Chondrocyte (in vitro differentiated cells): ENCODE measurements at places on chromosomes 3 and 15. TPM values are rescaled to one million over a fixed set of nuclear protein-coding genes. Genes with fewer than 3 reads are reported as not detected.

GRCh38 chr3:34070831-34071585 is 272.6 kb downstream of the PDCD6IP start:
- no peak for DNase-seq
- H3K27ac ChIP-seq = no peak overlapping the region
- H3K36me3 ChIP-seq = no peaks in the 10 kb centered on the region
- H3K4me1 ChIP-seq = no peaks in the 10 kb centered on the region

DNA sequence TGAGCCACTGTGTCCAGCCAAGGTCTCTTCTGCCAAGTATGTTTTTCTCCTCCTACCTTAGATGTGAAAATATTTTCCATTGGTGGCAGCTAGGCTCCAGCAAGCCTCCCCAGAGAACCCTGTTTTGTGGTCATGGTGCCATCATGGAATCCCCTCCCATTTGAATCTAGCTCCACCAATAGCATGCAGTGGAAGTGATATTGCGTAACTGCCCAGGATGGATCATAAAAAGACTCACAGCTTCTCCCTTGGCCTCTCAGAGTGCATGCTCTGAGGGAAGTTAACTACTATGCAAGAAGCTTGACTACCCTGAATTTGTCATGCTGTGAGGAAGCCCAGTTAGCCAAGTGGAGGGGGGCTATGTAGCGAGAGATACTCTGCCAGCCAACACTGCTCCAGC is 27.5 kb downstream of the CRYGS start:
- peaks cover 68% of the 10 kb centered on the region for H3K27me3 ChIP-seq
- no peak overlapping the region for H3K27ac ChIP-seq
- H3K36me3 ChIP-seq = no peaks in the 10 kb centered on the region
- no peak for DNase-seq
- H3K4me3 ChIP-seq = no peak overlapping the region

DNA sequence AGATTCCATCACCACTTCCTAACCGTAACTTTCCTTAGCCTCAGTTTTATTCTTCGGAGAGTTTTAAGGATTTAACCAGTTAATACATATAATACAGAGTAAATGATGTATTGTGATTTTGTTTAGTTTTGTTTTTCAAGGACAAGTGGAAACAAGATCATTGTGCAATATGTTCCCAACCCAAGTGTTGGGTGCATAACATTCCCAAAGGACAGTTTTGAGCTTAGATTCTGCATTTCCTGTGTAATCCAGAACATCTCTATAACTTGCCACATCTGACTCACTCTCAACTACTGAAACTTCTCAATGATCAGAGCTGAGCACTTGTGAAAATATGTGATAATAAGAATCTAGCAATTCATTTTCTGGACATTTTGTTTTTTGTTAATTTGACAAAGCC is 466.1 kb upstream of the PPP2R3A start:
- H3K27ac ChIP-seq = no peak overlapping the region
- no peak overlapping the region for H3K4me3 ChIP-seq
- H3K36me3 ChIP-seq = no peaks in the 10 kb centered on the region
- no peak for DNase-seq

GRCh38 chr3:191355406-191355805 is 25.1 kb upstream of the UTS2B start:
- no peak for DNase-seq
- no peak overlapping the region for H3K4me3 ChIP-seq
- peaks cover 44% of the 10 kb centered on the region for H3K4me1 ChIP-seq
- H3K36me3 ChIP-seq = peaks cover 11% of the 10 kb centered on the region
- no peaks in the 10 kb centered on the region for H3K27me3 ChIP-seq

DNA sequence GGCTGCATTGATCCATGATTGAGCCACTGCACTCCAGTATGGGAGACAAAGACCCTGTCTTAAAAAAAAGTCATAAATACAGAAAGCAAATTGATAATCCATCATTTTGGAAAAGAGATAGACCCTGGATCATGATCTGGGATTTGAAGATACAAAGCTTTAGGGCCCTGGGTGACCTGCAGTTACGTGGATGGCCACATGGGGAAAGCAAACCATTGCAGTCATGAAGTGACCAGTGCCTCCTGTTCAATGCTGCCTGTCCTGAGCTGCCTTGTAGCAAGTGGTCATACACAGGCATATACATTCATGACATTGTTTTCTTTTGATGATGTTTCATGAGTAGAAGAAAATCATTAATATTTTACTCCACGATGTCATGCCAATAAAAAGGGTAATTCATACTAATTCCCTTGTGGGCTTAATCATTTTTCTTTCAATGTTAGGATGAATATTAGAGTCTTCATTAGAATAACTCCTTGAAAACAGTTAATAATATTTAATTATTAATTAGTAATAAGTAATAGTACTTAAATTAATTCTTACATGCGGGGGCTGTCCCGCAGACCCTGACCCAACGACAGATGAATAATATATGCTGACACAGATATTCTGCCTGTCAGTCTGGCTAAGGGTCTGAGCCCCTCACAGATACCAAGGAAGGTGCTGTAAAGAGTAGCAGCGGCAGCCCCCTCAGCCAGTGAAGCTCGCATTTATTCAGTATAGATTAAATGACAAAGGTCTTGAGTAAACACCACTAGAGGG is 109.0 kb upstream of the UNC13C start:
- H3K4me3 ChIP-seq = no peak overlapping the region
- H3K27me3 ChIP-seq = no peaks in the 10 kb centered on the region
- no peaks in the 10 kb centered on the region for H3K4me1 ChIP-seq
- H3K27ac ChIP-seq = no peak overlapping the region
- no peak for DNase-seq

DNA sequence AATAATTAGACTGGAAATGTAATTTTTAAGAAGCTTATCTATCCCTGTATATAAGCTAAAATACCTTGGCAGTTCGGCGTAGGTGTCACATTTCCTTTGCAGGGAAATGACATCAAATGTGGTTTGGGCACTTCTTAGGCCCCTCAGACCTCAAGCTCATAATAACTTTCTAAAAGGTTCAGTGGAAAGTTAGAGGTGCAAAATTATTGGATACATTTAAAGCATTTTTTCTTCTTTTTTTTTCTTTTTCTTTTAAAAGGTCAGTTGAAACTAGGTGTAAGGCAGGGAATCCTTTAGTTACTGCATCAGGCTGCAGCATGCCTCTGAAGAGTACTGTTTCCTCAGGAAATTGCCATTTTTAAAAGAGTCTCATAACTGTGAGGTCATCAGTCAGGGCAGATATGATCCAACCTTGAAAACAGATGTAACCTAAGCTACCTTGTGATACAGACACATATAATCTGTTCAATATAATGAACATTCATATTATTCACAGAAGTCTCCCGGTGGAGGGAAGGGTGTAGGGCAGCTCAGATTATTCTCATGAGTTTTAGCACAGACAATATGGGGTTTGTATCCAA is 4.8 kb downstream of the SACM1L start:
- peaks cover 43% of the 10 kb centered on the region for H3K4me1 ChIP-seq
- DNase-seq = no peak
- no peak overlapping the region for H3K4me3 ChIP-seq
- H3K27ac ChIP-seq = no peak overlapping the region

DNA sequence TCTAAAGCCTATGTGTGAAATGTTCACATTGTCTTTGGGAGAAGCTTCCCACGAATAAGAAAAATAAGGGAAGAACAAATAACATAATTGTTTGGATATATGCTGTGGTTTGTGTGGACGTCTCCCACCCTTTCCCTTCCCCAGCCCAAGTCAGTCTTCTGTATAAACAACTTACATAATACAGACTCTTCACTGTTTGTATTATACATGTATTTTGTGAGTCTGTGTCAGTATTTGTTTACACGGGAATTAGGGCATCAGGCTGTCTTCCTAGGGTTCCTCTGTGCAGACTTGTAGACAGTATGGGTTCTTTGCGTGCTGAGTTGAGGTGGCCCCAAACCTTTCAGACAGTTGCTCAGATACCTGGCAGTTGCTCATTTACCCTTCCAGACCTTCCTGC is 103.4 kb downstream of the IGF1R start:
- no peaks in the 10 kb centered on the region for H3K36me3 ChIP-seq
- H3K4me3 ChIP-seq = no peak overlapping the region
- H3K27me3 ChIP-seq = no peaks in the 10 kb centered on the region
- DNase-seq = no peak
- H3K4me1 ChIP-seq = peaks cover 39% of the 10 kb centered on the region
- no peak overlapping the region for H3K27ac ChIP-seq

- no peaks in the 10 kb centered on the region for H3K4me1 ChIP-seq
- H3K36me3 ChIP-seq = no peaks in the 10 kb centered on the region
- no peak for DNase-seq
- no peak overlapping the region for H3K27ac ChIP-seq
- no peaks in the 10 kb centered on the region for H3K27me3 ChIP-seq
- no peak overlapping the region for H3K4me3 ChIP-seq
Measured at GRCh38 chr15:94582368-94582767, 351.0 kb downstream of the MCTP2 start.

DNA sequence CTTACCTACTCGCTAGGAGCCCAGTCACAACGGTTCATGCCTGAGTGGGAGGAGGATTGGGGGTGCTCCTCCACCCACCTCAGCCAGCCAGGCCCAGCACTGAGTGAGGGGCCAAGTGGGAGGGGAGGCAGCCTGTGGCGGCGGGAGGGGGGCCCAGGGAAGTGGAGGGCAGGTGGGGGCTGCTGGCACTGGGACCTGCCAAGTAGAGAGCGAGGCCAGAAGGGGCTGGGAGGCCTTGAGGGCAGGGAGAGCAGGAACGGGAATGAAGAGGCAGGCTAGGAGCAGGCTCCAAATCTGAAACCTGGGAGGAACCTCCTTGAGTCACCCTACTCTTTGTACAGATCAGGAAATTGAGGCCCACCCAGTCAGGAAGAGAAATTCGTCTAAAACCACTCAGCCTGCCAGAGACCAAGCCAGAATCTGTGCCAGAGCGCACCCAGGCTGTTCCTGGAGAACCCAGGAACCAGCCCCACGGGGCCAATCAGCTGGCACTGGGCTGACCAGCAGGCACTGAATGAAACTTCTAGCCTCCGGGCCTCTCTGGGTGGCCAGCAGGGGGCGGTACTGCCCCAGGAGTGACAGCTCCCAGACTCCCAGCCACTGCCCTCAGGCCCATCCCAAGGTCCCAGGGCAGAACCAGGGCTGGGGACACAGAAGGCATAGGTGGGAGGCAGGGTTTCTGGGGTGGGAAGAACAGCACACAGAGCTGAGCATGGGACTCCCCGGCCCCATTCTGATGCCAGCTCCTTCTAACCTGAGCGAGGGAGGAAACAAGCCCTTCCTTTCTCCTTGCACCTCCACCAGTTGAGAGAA is 14.8 kb upstream of the CYP11A1 start:
- no peaks in the 10 kb centered on the region for H3K36me3 ChIP-seq
- DNase-seq = no peak
- no peaks in the 10 kb centered on the region for H3K27me3 ChIP-seq
- H3K27ac ChIP-seq = no peak overlapping the region
- peaks cover 3% of the 10 kb centered on the region for H3K4me1 ChIP-seq

GRCh38 chr3:114110439-114110838 is 53.9 kb downstream of the QTRT2 start:
- H3K4me3 ChIP-seq = no peak overlapping the region
- H3K4me1 ChIP-seq = no peaks in the 10 kb centered on the region
- no peak overlapping the region for H3K27ac ChIP-seq
- no peak for DNase-seq
- no peaks in the 10 kb centered on the region for H3K36me3 ChIP-seq

GRCh38 chr3:174439331-174440252 is 419.5 kb upstream of the NAALADL2 start:
- H3K4me1 ChIP-seq = peaks cover 24% of the 10 kb centered on the region
- H3K27ac ChIP-seq = peak overlapping the region; percentile 94
- DNase-seq = no peak
- H3K4me3 ChIP-seq = peak overlapping the region; percentile 84
- peaks cover 4% of the 10 kb centered on the region for H3K27me3 ChIP-seq

- H3K36me3 ChIP-seq = peaks cover 2% of the 10 kb centered on the region
- no peak overlapping the region for H3K27ac ChIP-seq
- DNase-seq = no peak
Measured at GRCh38 chr15:27573805-27574485, 525.2 kb downstream of the OCA2 start.

DNA sequence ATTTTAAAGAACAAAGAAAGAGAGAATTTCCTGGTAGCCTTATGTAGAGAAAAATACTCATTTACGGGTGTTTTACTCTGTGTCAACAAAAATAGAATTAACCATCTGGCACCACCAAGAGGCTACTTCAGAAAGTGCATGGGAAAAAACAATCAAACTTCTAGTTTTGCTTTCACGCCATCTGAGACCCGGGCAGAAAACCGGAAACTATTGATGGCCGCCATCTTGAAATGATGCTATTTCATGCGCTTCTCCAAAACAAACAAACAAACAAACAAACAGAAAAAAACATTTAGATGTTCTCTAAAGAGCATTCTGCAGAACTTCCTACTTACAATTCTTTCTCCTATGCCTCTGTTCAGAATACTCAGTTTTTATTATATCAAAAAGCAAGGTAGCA is 49.4 kb upstream of the SYNPR start:
- peaks cover 8% of the 10 kb centered on the region for H3K27me3 ChIP-seq
- H3K4me3 ChIP-seq = no peak overlapping the region
- H3K36me3 ChIP-seq = no peaks in the 10 kb centered on the region

GRCh38 chr3:30864836-30865235 is 29.6 kb downstream of the GADL1 start:
- no peak overlapping the region for H3K4me3 ChIP-seq
- H3K27me3 ChIP-seq = peaks cover 10% of the 10 kb centered on the region
- H3K36me3 ChIP-seq = no peaks in the 10 kb centered on the region
- DNase-seq = no peak
- H3K27ac ChIP-seq = no peak overlapping the region

- no peaks in the 10 kb centered on the region for H3K27me3 ChIP-seq
- no peaks in the 10 kb centered on the region for H3K4me1 ChIP-seq
- no peak overlapping the region for H3K4me3 ChIP-seq
- H3K36me3 ChIP-seq = peaks cover 40% of the 10 kb centered on the region
- no peak for DNase-seq
Measured at GRCh38 chr3:113659101-113659541, 37.3 kb downstream of the USF3 start.

DNA sequence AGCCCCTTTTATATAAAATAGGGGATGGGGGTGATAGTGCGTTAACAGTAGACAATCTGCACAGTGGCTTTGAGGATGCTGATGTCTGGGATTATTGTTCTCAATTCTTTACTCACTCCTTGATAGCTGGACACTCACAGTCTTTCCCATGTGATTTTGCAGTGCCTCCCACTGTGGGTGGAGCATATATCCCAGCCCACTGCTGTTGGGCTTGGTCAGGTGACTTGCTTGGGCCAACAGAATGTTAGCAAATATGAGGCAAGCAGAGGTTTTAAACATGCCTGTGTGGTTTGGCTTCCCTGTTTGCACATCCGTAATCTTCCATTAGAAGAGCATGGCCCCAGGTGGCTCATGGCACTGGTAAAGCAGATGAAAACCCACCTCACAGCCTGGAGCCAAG is 46.5 kb downstream of the CPA3 start:
- H3K27ac ChIP-seq = no peak overlapping the region
- H3K4me1 ChIP-seq = no peaks in the 10 kb centered on the region
- peaks cover 4% of the 10 kb centered on the region for H3K27me3 ChIP-seq
- H3K4me3 ChIP-seq = no peak overlapping the region
- DNase-seq = no peak

PAQR5 gene
- total RNA-seq = 0.20 TPM in 1 of 3 replicates, not detected in the others

OCA2 gene
- 0.75 to 3.3 TPM (median 0.82 TPM) in 3 replicates for total RNA-seq

A4GNT gene
- total RNA-seq = not detected in 3 replicates

DHX36 gene
- 48.4 to 71.9 TPM (median 48.7 TPM) in 3 replicates for total RNA-seq

TUSC7 gene
- not detected in 3 replicates for total RNA-seq
